ENCODE measurements at places on chromosomes 11 and 22.

DNA sequence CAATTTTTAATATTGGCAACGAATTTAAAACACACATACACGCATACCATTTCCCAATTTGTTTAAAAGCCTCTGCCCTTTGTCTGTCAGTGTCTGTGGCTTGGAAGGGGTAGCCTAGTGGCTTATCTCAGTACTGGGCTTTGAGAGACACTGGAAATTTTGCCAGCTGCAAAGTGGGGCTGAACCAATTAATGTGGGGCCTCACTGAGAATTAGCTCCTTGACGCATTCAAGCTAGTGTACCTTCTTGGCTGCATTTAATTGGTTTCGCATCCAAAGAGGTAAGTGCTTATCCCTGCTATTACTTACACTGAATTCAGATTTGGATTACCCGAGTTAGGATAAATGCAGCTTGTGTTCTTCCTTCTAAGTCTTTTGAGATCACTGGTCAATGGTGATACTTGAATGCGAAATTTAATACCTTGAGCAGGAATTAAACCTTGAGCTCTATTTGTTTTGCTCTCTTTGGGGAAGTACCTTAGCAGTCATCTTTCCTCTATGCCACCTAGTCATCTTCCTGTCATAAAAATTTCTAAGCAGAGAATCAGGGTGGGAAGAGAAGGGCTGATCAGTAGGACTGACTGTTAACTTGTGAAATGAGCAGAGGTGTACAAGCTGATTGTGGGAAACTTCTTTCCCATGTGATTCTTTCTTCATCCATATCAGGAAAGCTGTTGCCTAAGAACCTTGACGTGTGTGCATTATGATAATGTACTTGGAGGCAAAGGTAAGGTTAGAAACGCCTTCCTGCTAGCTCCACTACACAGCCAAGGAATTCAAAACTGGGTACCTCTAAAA lies 187.7 kb upstream of the E2F8 start:
- DNase-seq = no peak

DNA sequence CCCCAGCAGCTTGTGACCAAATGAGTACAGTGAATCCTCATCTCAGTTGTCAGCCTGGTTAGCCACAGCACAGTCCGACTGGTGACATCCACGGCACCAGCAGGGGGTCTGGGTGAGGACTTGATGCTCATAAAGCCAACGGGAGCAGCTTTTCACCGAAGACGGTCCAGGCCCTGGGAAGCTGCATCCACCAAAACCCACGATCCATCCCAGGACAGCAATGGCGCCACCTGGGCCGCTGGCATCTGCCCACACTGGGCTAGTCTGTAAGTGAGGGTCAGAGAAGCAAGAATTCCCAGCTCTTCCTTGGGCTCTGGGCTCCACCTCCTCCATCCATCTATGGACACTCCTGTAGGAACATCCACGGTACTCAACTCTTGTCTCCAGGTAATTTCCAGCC lies 25.1 kb upstream of the FXYD6 start:
- DNase-seq = no peak

GRCh38 chr11:70016666-70017367 lies 61.3 kb upstream of the ANO1 start:
- no peak for DNase-seq

DNA sequence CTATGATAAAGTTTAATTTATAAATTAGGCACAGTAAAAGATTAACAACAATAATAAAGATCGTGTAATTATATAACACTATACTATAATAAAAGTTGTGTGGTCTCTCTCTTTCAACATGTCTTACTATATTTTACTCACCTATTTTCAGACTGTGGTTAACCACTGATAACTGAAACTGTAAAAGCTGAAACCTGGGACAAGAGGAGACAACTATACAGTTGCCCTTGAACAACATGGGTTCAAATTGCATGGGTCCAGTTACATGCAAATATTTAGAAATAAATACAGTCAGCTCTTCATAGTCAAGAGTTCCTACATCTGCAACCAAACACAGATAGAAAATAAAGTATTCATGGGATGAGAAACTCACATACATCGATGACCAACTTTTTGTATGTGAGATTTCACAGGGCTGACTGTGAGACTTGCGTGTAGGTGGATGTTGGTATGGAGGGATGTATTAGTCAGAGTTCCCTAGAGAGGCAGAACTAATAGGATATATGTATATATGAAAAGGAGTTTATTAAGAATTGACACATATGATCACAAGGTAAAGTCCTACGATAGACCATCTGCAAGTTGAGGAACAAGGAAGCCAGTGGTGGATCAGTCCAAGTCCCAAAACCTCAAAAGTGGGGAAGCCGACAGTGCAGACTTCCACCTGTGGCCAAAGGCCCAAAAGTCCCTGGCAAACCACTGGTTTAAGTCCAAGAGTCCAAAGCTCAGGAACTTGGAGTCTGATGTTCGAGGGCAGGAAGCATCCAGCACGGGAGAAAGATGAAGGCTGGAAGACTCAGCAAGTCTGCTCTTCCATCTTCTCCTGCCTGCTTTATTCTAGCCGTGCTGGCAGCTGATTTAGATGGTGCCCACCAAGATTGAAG lies 359.5 kb downstream of the INSC start:
- DNase-seq = no peak

DNA sequence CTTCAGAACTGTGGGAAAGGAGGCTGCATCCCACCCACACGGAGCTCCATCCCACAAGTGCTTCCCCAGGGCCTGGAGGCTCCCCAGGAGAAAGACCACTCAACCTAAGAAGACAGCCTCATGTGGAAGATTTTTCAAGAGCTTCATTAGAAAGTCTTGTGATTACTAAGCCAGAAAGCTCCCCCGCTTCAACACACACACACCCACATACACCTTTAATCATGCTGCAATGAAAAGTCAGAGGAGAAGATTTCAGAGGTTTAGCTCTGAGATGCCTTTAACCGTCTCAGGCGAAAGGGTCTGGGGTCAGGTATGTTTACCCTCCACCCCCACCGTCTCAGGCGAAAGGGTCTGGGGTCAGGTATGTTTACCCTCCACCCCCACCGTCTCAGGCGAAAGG lies 634.5 kb upstream of the B3GAT1 start:
- no peak for DNase-seq

GRCh38 chr11:132898021-132898420 lies 634.3 kb downstream of the OPCML start:
- DNase-seq = no peak

GRCh38 chr11:94132152-94132558 lies 3.5 kb downstream of the PANX1 start:
- DNase-seq = no peak

GRCh38 chr22:22830193-22830592 lies 57.4 kb upstream of the IGLL5 start:
- no peak for DNase-seq

DNA sequence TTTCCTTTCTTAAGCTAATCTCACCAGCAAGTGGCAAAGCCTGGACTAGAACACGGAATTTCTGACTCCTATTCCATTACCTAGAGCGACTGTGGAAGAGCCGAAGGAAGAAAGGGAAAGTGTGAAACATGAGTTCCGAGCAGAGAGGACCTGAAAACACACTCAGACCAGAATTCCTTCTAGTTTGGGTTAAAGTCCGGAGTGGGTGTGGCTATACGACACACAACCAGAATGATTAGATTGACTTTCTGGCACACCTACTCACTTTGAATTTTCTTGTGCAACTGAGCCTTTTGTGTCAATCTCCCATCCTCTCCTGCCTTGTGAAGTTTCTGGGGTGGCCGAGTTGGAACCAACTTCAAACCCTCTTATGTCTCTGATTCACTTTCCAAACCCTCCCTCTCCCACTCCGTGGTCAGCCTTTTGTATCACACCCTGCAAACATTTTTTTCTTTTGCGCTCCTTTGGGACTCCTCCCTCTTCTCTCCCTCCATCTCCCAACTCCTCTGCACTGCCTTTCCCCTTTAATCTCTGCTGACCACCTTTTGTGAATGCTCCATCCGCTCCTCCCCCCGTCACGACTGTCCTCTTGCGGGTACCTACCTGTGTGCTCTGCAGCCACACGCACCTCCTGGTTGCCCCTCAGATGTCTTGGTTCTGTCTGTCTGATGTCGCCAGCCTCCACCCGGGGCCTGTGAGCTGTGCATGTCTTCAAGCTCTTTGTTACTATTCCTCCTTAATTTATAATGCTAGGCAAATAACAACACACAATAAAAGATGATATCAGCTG lies 86.3 kb upstream of the BLID start:
- no peak for DNase-seq

- DNase-seq = no peak
Observed at GRCh38 chr11:57399221-57399620, 8.8 kb upstream of the PRG2 start.

GRCh38 chr11:76579752-76580151 lies 90.8 kb downstream of the LRRC32 start:
- no peak for DNase-seq

DNA sequence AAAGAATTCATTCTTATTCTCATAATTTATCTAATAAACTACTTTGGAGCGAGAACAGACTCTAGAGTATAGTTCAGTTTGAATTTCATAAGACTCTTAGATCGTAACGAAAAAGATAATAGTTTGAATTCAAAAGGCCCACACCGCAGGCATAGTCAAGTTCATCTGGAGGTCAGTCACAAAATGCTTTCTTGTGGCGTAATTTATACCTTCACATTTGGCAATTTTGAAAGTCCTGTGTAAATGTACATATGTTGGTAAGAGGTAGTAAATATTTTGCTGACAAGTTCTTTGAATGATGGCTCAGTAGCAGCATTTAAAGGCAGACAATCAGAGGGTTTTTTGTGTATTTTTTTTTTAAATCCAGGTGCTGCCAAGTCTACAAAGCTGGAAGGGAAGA lies 88.1 kb downstream of the TEAD1 start:
- DNase-seq = no peak

- DNase-seq = peak; percentile 84
Observed at GRCh38 chr11:70203751-70204465, 812 bp downstream of the FADD start.

- no peak for DNase-seq
Observed at GRCh38 chr11:47523490-47524225, 29.3 kb downstream of the CELF1 start.

GRCh38 chr22:45763236-45763624 lies 91.6 kb downstream of the ATXN10 start:
- no peak for DNase-seq

DNA sequence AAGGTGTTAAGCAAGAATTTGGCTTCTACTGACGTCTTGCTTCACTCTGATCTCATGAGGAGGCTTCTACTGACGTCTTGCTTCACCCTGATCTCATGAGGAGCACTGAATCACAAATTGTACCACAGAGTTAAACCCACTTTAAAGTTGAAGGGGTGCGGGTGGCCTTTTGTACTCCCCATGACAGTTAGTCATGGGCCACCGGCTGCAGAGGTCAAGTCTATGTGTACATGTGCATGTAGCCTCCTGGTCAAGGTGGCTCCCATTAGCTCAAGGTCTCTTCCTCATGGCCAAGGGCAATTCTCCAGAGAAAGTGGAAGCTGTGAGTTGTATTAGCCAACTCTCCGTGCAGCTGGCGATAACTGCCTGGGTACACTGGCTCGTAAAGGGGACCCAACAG lies 23.1 kb upstream of the FZD4 start:
- DNase-seq = no peak

DNA sequence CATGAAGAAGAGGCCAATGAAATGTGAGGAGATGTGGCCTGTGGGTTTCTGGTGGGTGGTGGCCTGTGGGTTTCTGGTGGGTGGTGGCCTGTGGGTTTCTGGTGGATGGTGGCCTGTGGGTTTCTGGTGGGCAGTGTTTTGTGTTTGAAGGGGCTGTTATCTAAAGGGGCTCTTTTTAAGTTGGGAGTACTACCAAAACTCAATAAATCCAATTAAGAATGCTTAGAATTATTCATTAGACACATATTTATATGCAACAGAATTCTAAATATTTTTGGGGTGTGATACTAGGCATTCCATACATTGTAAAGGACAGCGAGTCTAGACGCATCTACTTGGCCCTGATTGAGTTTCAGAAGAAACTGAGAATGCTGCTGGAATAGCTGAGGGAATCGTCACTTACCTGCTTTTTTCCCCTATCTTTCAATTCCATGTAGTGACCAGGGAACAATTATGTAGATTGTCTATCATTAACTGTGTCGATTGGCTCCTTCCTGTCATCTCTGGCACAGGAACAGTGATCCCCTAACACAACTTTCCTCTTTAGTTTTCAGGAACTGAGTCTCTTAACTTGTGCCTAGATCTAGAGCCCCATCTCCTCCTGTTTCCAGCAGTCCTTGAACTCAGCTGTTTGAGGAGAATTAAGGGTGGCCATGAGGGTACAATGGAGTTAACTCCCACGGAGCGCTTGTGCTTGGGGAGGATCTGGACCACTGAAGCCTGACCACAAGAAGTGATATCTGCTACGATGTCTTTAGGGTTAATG lies 37.3 kb upstream of the TOP3B start:
- no peak for DNase-seq

DNA sequence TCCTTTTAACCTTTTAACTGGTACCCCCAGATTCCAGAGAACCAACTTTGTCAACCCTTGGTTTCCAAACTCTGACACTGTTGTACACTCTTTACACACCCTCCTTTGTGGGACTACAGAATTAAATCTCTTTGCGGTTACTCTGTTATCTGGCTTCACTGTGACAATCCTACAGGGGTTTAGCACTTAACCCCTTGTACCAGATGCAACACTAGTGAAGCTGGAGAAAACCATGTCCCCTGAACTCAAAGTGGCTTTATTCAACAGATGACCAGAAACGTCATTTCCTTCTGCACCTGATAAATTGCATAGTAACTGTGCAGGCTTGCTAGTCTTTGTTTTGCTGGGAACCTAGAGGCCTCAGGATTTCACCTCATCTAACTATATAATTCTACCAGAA lies 5.6 kb upstream of the GAB2 start:
- no peak for DNase-seq

- no peak for DNase-seq
Observed at GRCh38 chr11:19818619-19819018, 106.0 kb downstream of the NAV2 start.

- no peak for DNase-seq
Observed at GRCh38 chr11:91231226-91231625, 993.4 kb upstream of the FAT3 start.

DNA sequence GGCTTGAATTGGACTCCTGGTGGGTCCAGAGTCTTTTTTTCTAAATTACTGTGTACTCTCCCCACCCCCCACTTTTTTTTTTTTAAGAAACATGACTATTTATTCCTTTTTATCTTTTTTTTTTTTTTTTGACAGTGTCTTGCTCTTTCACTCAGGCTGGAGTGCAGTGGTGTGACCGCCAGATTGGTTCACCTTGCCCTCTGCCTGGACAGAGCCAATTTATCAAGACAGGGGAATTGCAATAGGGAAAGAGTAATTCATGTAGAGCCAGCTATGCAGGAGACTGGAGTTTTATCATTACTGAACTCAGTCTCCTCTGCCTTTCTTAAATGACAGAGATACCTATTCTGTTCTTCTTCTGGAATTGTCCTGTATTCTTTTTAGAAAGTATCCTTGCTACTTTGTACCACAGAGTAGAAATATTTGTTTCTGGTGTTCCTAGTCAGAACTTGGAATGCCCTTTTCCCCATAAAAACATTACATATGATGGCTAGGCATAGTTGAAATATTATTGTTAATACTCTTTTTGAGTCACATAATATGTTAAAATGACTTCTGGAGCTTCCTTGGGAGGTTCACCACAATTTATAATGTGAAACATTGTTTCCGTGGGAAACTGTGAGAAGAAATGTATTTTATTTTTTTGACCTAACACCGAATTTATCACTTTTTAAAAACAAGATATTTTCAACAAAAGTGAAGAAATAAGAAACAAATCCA lies 95.6 kb downstream of the UVRAG start:
- DNase-seq = no peak

Measured in activated naive CD8-positive, alpha-beta T cell treated with anti-CD3 and anti-CD28 coated beads for 36 hours (primary cell).